ENCODE measurements at places on chromosomes 1 and 21. TPM values are rescaled to one million over a fixed set of nuclear protein-coding genes. Genes with fewer than 3 reads are reported as not detected.

DNA sequence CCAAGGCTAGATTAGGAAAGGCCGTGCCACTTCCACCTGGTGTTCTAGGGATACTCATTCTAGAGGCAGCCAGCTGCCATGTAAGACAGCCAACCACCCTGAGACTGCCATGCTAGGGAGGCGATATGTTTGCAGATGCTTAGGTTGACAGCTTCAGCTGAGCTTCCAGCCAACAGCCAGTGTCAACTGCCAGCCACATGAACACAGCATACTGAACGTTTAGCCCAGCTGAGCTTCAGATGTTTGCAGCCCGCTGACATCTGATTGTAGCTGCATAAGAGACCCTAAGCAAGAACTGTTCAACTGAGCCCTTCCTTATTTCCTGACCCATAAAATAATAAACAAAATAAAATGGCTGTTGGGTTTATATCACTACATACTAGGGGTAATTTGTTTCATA is 5.0 kb upstream of the KCNC4 start:
- H3K27me3 ChIP-seq, result no peaks in the 10 kb centered on the region
- peaks cover 13% of the 10 kb centered on the region for H3K4me1 ChIP-seq
- DNase-seq, result no peak
- no peaks in the 10 kb centered on the region for H3K36me3 ChIP-seq
- no peak overlapping the region for H3K4me3 ChIP-seq
- H3K27ac ChIP-seq, result no peak overlapping the region

DNA sequence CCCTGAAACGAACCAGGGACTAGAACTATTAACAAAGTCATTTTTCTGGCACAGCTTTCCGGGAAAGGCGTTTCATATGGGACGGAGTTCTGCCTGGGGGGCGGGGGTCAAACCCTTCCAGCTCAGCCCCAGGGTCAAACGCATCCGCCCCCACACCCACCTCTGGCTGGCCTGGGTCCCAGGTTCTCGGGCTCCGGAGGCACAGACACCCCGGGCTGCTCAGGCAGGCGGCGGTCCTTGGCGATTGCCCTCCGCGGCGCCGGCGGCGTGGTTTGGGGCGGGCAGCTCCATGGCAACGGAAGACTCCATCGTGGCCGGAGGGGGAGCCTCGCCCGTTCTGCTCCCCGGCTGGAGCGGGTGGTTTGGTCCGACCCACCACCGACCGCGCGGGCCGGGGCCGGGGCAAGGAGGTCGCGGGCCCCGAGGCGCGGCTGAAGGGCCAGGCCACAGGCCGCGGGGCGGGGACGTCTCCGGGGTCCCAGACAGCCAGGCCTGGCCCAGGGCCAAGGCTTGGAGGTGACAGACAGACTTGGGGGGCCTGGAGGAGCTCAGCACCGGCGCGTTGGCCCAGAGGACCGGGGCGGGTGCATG is at the start of gene CFAP74:
Gene CFAP74 (minus strand): TSS at position 246 of the 591 bp plus-strand sequence. CDS start 12,830 bp downstream, outside the sequence.
- H3K4me1 ChIP-seq, result peaks cover 10% of the 10 kb centered on the region
- H3K27ac ChIP-seq, result no peak within 1 kb of the TSS
- no peak within 1 kb of the TSS for H3K4me3 ChIP-seq
- peaks cover 10% of the 10 kb centered on the region for H3K27me3 ChIP-seq

Gene CHIA
- total RNA-seq, result not detected

DNA sequence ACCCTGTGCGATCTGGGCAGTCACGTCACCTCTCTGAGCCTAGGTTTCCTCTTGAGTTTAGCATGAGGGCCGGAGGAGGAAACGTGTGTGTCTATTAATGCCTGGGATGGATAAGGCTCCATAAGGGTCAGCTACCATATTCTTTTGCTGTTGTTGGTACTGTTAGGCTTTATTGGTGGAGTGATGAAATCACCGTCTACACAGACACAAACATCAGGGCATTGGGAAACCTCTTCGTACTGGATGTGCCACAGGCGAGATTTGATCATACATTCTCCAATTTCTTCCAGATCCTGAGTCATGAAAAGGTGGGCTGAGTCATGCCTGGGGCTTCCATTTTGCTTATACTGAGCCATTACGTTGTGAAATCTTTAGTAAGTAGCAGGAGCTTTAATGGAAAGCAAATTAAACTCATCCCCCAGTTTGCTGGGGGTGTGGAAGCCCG is 24.9 kb upstream of the GRHL3 start:
- DNase-seq, result peak; percentile 97
- H3K27ac ChIP-seq, result peak overlapping the region; percentile 76
- peaks cover 39% of the 10 kb centered on the region for H3K4me1 ChIP-seq
- H3K36me3 ChIP-seq, result no peaks in the 10 kb centered on the region
- H3K4me3 ChIP-seq, result no peak overlapping the region
- H3K27me3 ChIP-seq, result no peaks in the 10 kb centered on the region

Gene ZBTB8B
- not detected for total RNA-seq

DNA sequence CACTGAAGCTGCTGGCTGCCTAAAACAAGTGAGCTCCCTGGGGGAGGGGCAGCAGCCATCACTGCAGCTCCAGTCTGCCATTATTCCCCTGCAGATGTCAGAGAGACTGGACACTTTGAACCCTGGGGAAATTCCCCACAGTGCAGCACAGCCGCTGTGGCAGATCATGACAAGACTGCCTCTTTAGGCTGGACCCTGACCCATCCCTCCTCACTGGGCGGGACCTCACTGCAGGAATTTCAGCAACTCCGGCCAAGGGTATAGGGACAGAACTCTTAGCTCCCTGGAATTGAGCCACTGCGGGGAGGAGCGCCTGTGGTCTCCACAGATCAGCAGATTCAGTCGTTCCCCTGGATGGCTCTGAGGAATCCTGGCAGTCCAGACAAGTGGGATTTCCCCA is 964.6 kb downstream of the BRINP3 start:
- no peaks in the 10 kb centered on the region for H3K36me3 ChIP-seq
- no peak overlapping the region for H3K27ac ChIP-seq

- no peaks in the 10 kb centered on the region for H3K36me3 ChIP-seq
- peaks cover 7% of the 10 kb centered on the region for H3K27me3 ChIP-seq
- H3K27ac ChIP-seq, result no peak within 1 kb of the TSS
- H3K4me3 ChIP-seq, result peak within 1 kb of the TSS; percentile 25
- DNase-seq, result no peak
- H3K4me1 ChIP-seq, result peaks cover 18% of the 10 kb centered on the region
Observed at GRCh38 chr1:202710070-202711045, at the start of gene SYT2. TSS of gene SYT2 (minus strand) at chr1:202710454. CDS start at chr1:202605772, 104,682 bp downstream.

Gene FABP3
- total RNA-seq, result 16.7 TPM

DNA sequence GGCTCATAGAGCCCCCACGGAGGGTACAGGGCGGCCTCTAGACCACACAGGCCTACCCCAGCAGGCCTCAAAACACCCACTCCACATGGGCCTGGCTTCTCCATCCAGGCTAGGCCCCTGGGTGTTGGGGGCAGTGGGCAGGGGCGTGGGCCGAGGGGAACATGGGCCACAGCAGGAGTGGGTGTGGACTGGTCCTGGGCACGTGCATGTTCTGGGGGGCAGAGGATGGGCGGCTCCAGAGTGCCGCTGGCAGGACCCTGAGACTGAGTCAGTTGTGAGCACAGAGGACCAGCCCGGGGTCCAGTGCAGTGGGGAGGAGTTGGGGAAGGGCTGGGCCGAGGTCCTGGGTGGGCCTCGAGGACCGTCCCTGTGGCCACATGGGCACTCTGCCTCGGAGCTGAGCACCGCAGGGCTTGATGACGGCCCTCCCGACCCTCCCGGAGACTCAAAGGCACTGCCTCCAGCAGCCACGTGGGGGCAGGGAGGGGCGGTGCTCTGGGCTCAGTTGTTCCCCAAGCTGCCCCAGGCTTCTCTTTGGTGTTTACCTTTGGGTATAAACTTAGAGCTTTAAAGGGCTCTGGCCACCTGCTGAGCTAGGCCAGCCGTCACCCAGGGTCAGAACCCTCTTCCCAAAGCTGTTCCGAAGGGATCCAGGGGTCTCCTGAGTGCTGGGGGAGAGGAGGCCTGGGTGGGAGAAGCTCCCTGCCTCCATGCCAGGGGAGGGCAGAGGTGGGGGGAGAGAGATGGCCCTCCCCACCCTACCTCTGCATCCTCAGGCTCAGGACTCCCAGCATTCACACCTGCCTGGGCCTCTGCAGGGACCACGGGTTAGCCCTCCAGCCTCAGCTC is 79.9 kb downstream of the MORN1 start:
- peaks cover 61% of the 10 kb centered on the region for H3K4me1 ChIP-seq
- peak overlapping the region; percentile 96 for H3K27ac ChIP-seq
- no peak for DNase-seq

DNA sequence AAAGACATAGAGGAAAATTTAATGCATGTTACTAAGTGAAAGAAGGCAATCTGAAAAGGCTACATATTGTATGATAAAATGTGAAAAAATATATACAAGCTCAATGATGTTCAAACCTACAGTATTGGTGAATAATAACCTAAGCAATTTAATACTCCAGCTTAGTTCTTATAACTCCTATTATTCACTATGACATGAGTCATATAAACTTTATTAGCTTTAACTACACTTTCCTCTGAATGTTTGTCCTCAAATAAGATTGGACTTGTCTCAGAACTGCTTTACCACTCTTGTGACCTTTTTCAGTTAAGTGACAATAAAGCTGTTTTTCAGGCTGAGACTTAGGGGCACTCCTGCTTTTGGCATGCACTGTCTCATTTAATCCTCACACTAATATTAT is 50.9 kb downstream of the CNST start:
- H3K4me3 ChIP-seq, result no peak overlapping the region
- no peaks in the 10 kb centered on the region for H3K36me3 ChIP-seq
- no peaks in the 10 kb centered on the region for H3K27me3 ChIP-seq
- peaks cover 27% of the 10 kb centered on the region for H3K4me1 ChIP-seq
- H3K27ac ChIP-seq, result no peak overlapping the region

DNA sequence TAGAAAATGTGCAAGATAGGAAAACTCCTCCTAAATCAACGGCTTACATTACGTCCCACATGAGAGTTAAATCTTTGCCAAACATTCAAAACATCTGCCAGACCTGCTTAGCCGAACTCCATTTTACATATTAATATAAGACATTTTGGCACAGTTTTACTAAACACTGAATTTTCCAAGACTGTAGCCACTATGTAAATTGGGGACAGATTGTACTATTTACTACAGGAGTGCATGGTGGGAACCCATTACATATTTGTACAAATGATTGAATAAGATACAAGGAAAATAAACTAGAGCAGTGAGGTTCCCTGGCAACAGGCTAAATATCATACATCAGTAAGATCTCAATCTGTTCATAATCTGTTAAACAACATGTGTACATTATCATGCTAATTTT is 1234.4 kb downstream of the KCNT2 start:
- no peak overlapping the region for H3K4me3 ChIP-seq
- no peaks in the 10 kb centered on the region for H3K4me1 ChIP-seq
- no peaks in the 10 kb centered on the region for H3K27me3 ChIP-seq
- H3K27ac ChIP-seq, result no peak overlapping the region
- no peaks in the 10 kb centered on the region for H3K36me3 ChIP-seq
- no peak for DNase-seq

- no peak overlapping the region for H3K4me3 ChIP-seq
- no peak for DNase-seq
- H3K4me1 ChIP-seq, result peaks cover 37% of the 10 kb centered on the region
- no peaks in the 10 kb centered on the region for H3K27me3 ChIP-seq
- H3K36me3 ChIP-seq, result no peaks in the 10 kb centered on the region
Observed at GRCh38 chr1:58893257-58893869, 109.5 kb upstream of the JUN start.

Data from vagina (tissue), 2 donors.